ENCODE measurements at places on chromosomes 7 and 10.
A peak's percentile ranks its signal among the peaks of the same experiment; 100 is the strongest.

DNA sequence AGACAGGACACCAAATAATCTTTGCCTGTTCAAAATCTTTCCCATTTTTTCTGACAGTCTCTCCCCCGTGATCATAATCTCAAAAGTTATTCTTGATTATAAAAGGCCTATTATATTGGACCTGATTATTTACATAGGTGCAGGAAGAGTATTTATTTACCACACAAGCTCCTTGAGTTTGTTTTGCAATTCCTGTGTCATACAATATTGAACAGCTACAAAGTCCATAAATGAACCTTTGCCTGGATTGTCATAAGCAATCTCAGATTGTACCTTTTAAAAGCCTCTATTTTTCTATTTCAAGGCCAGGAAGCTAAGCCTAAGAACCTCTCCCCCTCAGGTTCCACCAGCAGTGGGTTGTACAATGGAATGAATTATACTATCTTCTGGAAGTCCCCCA lies 183.9 kb upstream of the MEOX2 start:
- DNase-seq = no peak

GRCh38 chr10:81108516-81109199 lies 571.0 kb downstream of the SH2D4B start:
- peak; percentile 18 for DNase-seq

DNA sequence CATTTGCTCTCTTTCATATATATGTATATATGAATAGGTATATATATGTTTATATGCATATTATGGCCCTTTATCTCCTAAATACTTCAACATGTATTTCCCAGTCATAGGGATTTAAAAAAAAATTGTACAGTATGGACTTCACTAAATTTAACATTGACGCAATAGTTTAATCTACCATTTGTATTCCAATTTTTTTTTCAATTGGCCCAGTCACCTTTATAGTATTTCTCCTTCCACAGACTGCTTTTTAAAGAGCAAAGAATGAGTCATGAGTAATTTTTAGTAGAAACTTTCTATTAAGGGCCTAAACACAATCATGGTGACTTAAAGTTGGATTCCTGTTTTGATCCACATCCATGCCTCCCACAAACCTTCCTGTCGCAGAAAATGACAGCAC lies 20.5 kb downstream of the CCSER2 start:
- DNase-seq = no peak

DNA sequence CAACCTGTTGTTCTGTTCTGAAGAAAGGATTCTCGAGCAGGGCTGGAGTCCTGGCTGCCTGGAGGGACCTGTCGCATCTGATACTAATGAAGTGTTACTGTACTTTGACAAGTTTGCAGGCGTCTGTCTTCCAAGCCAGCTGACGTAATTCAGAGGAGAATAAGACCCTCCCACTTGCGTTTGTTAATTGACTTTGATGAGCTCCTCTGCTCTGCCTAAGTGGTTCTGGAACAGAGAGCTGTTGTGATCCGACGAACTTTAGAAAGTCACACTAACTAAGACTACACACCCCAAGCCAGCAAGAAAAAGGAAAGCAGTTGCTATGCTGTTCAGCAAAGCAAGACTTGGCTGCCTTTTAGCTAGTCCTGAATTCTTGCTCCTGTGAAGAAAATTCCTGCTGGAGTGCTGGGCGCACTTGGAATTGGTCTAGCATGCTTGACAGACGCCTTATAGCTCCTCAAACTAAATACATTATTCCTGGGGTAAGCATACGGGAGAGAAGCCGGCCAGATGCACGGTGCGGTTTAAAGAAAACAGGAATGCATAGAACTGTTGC lies 200.3 kb downstream of the CACNB2 start:
- no peak for DNase-seq

DNA sequence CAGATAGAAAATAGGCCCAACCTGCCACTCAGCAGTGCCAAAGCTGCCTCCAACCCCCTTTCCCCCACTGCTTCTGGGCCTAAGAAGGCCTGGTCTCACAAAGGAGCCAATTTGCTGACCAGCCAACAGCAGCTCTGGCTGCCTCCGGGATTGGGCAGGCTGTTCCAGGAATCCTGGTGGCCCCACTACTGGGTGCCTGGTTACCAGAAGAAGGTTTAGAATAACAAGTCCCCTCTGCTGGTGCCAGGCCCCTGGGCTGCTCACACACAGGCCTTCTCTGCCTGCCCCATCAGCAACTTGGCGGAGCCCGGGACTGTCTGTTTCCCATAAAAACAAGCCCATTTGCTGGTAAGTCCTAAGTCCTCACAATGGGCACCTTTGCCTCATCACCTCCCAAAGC lies 1.2 kb downstream of the PHKG1 start:
- no peak for DNase-seq

GRCh38 chr10:110577056-110577455 lies 9.6 kb downstream of the SMC3 start:
- no peak for DNase-seq

DNA sequence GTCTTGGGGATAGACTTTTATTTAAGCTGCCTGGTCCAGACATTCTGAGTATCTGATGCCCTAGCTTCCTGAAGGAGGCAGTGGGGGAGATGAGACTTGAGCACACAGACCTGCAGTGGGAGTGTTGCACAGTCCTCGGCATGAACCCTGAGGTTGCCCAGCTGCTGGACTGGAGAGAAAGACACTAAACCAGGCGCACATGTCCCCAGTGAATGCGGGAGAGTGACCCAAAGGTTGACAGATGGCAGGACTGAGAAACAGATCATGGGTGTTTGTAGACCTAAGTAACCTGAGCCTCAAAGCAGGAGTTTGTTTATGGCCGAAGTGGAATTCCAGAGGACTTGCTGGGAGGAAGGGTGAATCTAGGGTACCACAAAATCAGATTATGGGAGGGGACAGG lies 15.7 kb upstream of the MSRB2 start:
- no peak for DNase-seq

- DNase-seq = no peak
Measured at GRCh38 chr10:11677480-11677879, 64.7 kb upstream of the ECHDC3 start.

GRCh38 chr10:118668228-118668952 lies 72.9 kb upstream of the PRLHR start:
- DNase-seq = no peak

GRCh38 chr7:140981951-140982350 lies 32.8 kb downstream of the MRPS33 start:
- no peak for DNase-seq

GRCh38 chr7:110612680-110613079 lies 478.2 kb upstream of the LRRN3 start:
- no peak for DNase-seq

DNA sequence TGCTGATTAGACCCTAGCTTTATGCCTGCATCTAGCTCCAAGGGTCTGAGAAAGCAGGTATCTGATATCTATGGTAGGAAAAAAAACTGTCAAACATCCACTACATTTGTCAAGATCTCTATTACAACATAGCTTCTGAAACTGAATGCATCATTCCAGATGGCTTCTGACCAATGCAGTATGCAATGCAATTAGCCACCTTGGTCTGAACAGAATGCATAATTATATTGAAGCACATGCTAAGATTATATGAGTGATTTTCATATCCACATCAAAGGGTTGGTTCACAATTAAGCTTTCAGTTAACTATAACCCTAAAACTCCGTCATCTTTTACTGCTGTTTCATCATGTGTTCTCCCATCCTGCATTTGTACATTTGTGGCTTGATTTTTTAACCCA lies 271.4 kb downstream of the POLR1F start:
- no peak for DNase-seq

GRCh38 chr7:82469207-82469606 lies 25.6 kb upstream of the CACNA2D1 start:
- no peak for DNase-seq

GRCh38 chr10:11610826-11611247 lies 613 bp downstream of the USP6NL start:
- DNase-seq = peak; percentile 39

DNA sequence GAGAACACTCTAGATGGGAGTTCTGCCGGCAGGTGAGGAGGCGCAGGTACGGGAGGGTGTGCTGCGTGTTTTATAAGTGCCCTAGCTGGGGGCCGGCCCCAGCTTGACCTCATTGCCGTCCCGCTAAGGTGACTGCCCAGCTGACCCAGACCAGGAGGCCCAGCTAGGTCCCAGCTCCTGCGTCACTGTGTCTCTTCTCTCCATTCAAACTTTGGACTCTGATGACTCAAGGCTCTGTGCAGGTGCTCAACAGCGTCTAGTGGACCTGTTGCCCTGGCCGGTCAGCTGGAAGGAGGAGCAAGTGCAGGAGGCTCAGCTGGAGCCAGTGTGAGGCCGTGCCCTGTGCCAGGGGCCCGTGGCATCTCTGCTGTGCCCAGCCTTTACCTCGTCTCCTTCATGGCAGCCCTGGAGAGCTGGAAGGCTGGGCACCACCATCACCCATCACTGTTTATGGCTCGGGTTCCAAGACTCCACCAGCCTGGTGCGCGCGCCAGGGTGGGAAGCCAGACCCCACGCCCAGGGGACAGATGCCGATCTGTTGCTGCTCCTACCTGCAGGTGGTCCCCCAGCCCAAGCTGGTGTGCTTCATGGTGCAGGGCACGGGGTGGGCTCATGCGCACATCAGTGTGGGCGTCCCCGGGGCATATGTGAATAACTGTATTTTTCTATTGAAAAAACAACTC lies 14.6 kb downstream of the LHPP start:
- DNase-seq = no peak

DNA sequence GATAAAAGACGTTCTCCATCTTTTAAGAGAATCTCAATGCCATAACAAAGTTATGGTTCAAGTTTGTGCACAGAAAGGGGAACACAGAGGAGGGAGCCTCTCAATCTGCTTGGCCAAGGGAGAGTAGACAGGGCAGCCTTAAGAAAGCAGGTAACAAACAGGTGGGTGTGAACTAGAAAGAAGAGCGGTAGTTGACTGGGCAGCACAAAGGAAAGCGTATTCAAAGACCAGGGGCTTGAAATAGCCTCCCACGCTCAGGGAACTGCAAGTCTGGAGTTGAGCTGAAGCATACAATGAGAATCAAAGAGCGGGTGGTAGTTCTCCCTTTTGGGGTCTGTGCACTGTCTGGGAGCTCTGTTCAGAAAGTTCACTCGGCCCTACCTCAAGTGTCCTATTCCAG lies 18.9 kb upstream of the MACC1 start:
- DNase-seq = no peak

GRCh38 chr10:103696094-103696410 lies 159.3 kb downstream of the SH3PXD2A start:
- no peak for DNase-seq

DNA sequence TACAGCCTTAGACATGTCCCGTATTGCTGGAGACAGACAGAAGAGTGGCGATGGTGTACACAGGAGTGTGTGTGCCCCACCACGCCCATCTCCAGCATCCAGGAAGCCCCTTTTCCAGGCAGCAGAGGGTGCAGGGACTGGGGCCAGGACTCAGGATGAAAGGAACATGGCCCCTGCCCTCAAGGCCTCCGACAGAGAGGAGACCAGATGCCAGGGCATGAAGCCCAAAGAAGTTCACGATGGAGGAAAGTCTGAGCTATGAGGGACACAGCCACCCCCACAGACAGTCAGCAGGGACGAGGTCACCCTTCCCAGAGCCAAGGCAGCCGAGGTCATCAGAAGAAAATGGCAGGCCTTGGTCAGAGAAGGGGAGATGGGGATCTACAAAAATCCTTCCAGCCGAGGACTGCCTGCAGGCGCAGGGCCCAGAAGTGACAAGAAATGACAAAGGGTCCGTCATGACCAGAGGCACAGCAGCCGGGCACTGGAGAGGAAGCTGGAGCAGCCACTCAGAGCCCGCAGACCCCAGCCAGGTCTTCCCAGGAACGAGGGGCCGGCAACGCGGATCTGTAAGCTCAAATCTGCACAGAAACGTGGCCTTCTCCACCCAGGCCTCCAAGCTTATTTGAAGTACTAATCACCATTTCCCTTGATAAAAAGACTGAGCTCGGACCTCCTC lies 78.7 kb upstream of the PPP2R2D start:
- DNase-seq = no peak

DNA sequence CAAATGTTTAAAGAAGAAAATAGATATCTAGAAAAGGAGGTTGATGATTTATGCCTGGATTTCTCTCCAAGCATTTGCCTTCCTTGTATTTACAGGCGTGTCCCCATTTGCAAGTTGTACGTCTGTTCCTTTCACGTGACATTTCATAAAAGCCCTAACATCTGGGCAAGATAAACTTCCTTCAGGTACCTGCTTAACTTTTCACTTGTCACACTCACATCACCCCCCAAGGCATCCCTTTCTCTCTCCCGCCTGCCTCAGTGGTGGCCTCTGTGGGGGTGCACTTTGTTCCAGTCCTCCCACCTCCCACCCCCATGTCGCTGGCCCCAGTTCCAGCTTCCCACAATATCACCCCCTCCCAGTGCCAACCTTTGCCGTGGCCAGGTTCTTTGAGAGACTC lies 6.7 kb downstream of the TWIST1 start:
- no peak for DNase-seq

- DNase-seq = no peak
Measured at GRCh38 chr7:119562839-119563238, 710.1 kb upstream of the KCND2 start.

DNA sequence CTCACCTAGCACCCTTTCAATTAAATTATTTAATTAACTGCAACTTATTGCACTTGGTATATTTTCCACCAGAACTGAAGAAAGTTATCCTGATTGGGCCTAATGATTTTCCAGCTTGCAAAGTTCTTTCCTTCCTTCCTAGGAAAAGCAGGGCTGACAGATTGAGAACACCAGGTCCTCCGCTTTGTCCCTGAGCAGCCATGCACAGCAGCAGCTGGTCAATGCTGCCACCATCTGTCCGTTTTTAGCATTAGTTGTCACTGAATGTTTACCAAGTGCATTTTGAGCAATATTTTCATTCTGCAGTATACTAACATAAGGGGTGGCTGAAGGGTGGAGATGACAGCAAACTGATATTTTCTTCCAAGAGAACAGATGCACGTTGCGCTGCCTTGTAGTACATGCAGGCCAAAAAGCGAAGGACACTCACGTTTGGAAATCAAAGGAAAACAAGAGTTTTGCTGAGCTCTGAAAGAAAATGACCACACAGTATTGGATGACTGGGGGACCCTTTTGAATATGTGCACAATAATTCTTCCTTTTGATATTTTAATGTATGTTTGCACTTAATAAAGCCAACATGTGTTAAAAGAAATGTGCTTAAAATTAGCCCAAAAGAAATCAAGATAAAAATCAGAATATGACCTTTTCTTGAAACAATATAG lies 248.8 kb upstream of the PTN start:
- DNase-seq = peak; percentile 37

GRCh38 chr10:53598914-53599313 lies 826.3 kb upstream of the MBL2 start:
- DNase-seq = no peak

DNA sequence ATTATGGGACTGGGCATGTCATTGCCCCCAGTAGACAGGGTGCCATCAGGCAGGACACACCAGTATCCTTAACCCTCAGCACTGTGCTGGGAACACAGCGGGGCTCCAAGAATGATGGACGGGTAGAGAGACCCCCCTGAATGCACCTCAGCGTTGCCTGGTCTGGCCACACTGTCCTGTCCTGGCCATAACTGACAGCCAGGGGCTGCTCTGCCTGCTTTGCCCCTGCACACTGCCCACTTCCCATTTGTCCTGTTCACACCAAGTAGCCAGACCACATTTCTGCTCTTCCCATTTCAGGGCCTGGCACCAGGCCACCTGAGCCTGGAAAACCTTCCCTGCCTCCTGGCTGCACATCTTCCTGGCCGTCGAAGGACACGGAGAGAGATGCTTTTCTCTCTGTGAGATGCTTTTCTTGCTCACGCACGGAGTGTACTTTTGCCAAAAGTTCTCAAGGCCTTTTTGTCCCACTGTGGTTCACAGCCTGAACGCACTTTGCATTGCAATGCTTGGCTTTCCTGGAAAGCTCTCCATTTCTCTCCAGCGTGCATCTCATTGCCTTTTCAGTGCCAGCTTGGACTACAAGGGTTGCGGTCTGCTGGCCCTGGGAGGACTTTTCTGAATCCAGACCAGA lies 131.0 kb upstream of the EEPD1 start:
- no peak for DNase-seq

- DNase-seq = no peak
Measured at GRCh38 chr7:155062411-155062810, 7.7 kb upstream of the HTR5A start.
